Cortex of kidney (tissue), 1 donor: ENCODE measurements at places on chromosomes 4 and X.

- DNase-seq: no peak
Observed at GRCh38 chr4:21450331-21450730, 498.2 kb downstream of the KCNIP4 start.

DNA sequence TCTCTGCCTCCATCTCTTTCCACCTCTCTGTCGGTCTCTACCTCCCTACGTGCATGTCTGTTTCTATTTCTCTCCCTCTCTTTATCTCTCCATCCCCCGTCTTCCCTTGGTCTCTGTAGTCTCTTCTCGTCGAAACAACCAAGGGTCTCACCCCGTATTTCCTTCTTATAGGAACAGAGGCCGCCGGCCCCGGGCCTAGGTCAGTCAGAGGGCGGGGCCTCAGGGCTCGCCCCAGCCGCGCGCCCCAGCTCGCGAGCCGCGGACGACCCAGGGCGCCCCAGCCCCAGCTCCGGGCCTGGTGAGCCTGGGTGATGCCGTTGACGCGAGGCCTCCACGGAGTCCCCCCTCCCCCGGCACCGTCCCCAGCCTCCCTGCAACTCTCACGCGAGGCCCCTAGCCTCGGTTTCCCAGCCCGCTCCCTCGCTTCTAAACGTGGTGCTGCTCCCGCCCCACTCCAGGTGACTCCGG is 6.6 kb downstream of the TIMM17B start:
- no peak for DNase-seq

DNA sequence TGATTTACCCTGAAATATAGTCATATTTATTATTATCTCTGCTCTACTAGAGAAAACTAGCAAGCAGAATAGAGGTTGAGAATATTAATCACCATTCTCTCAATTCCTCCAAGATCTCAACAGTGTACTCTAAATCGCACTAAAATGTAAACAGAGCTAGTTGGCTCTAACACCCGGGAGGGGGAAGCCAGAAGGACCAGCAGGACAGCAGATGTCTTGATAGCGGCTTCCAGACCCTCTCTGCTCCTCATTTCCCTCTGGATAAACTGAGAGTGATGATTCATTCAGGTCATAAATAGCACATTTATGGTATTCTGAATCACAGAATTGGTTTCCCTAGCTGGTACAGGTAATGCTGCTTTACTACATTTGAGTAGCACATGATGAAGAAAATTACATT is 82.5 kb downstream of the TBC1D9 start:
- no peak for DNase-seq

GRCh38 chr4:3836756-3837601 is 70.8 kb downstream of the ADRA2C start:
- DNase-seq: no peak

GRCh38 chrX:17768997-17769396 is 31.7 kb downstream of the SCML1 start:
- no peak for DNase-seq

- DNase-seq: no peak
Observed at GRCh38 chrX:83508006-83508405, at the start of gene POU3F4. TSS of gene POU3F4 (plus strand) at chrX:83508290. CDS start at chrX:83508325, 35 bp downstream.

DNA sequence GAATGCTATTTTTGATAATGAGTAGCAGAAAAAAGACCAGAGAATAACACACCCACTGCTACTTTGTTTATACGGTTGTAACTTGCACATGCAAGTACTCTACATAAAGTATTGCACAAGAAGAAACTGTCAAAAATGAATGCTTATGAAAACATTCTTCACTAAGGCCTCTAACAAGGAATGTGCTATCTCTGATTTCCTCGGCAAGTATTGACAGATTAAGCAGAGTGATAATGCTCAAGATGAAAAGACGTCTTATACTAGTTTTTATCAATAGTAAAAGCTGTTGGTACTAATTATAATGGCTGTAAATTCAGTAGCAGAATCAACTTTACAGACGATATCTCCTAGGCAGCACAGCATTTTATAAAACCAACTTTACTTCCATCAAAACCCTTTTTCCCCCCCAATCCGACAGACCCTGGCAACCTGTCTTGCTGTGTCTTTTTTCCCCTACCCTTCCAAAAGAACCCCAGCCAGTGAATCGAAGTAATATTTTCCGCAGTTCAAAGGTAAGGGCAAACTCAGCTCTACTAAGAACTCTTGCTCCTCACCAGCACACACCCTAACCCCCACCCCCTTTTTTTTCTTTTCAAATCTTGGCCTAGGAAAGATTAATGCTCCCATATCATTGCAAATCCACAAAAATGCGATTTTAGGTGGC is 1.5 kb downstream of the FRYL start:
- no peak for DNase-seq

- no peak for DNase-seq
Observed at GRCh38 chr4:956531-957230, 16.7 kb downstream of the DGKQ start.

DNA sequence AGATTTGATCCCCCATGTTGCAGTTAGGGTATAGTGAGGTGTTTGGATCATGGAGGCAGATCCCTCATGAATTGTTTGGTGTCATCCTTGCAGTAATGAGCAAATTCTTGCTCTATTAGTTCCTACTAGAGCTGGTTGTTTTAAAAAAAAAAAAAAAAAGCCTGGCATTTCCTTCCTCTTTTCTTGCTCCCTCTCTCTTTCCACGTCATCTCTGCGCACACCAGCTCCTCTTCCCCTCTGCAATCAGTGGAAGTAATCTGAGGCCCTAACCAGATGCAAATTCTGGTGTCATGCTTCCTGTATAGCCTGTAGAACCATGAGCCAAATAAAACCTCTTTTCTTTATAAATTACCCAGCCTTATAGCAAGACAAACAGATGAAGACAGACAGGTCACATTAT is 24.5 kb downstream of the WDR17 start:
- no peak for DNase-seq

- no peak for DNase-seq
Observed at GRCh38 chr4:142960867-142961644, 115.0 kb upstream of the INPP4B start.

DNA sequence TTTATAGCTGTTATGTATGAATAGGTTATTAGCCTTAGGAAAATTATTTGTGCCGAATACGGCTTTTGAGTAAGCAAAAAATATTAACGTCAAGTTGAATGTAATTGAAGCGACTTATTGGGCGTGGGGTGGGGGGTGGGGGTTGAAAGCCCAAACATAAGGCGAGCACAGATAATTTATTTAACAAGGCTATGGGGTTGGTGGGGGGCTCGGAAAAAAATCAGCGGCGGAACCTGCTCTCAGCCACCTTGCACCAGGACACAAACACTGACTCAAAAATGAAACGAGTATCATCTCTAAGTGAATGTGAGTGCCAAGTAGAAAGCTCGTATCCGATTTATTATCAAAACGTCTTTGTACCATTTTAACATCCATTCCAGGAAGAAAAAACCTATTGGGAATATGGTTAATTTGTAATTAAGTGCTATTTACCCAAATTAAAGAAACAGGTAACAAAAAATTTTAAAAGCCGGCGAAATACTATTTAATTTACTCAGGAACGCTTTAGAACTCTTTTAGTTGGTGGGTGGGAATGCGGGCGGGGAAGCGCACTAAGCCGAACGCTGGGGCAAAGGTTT is 902 bp upstream of the LARP1B start:
- no peak for DNase-seq
